ENCODE measurements at places on chromosomes 1 and 21.
A peak's percentile ranks its signal among the peaks of the same experiment; 100 is the strongest.

DNA sequence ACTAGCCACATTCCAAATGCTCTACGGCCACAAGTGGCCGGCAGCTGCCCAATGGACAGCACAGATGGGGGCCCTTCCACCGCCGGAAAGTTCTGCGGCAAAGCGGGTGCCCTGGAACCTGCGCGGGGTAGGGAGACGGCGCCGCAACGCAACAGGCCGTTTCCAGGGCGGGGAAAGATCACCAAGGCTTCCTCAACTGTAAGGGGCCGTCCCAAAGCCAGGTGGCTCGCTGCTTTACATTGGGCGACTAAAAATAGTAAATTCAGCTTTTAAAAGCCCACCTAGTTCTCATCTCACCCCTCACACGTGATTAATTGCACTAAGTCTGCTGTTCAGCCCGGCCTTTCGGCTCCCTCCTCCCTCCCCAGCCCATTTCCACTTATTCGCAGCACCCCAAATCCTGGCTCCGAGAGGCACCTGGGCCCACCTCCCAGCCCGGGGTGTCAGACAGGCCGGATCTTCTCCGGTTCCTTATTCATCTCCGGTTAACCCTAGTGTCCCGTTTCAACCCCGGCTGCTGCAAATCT, 643 bp downstream of the CFAP298 start:
- DNase-seq = no peak

GRCh38 chr21:36504067-36505058, 24.4 kb upstream of the CLDN14 start:
- no peak for DNase-seq

- no peak for DNase-seq
Observed at GRCh38 chr21:27756191-27756590, 789.3 kb upstream of the ADAMTS5 start.

- no peak for DNase-seq
Observed at GRCh38 chr1:54809496-54810074, 8.5 kb upstream of the TTC22 start.

DNA sequence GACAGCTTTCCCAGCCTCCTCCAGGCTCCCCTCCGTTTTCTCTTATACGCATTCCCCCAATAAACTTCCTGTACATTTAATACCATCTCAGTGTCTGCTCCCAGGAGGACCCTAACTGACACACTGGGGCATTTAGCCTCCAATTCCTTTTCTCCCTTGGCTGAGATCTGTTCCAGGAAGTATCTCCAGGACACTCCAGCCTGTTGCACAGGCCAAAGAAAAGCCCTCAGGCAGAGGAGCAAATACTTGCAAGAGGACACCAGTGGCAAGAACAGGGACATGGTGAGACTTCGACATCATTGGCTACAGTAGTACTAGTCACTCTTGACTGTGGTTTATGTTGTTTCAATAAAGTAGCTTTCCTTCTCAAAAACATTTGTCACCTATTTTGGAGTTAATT, 4.7 kb upstream of the SYNJ1 start:
- no peak for DNase-seq

GRCh38 chr21:41361786-41362604, at the start of gene MX2:
Gene MX2 (plus strand): TSS chr21:41362027. CDS start chr21:41376907, 14,880 bp downstream.
- peak; percentile 55 for DNase-seq

DNA sequence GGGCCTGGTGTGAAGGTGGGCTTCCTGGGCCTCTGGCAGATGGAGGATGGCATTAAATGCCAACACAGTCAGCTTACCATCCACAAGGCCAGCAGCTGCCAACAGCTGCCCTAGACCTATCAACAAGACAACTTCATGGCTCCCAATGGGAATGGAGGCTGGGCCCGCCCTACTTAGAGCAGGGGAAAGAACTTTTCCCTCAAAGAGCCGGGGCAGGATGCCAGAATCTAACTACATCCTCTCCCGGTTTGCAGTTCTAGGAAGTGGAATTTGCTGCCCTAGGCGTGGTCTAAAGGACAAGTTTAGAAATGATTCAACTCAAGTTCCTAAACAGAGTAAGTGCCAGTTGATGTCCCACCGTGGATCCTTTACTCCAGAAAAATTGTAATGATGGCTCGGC, 13.1 kb downstream of the ICMT start:
- DNase-seq = no peak

- no peak for DNase-seq
Observed at GRCh38 chr1:205465392-205465791, 9.5 kb upstream of the BLACAT1 start.
